ENCODE measurements at places on chromosomes 1 and 21.

- peak; percentile 34 for DNase-seq
Measured at GRCh38 chr1:54499360-54500106, 48.5 kb upstream of the ACOT11 start.

GRCh38 chr21:15749861-15750159, 20.0 kb downstream of the USP25 start:
- DNase-seq: peak; percentile 64

GRCh38 chr1:151146072-151146411, 389 bp downstream of the SEMA6C start:
- peak; percentile 7 for DNase-seq

DNA sequence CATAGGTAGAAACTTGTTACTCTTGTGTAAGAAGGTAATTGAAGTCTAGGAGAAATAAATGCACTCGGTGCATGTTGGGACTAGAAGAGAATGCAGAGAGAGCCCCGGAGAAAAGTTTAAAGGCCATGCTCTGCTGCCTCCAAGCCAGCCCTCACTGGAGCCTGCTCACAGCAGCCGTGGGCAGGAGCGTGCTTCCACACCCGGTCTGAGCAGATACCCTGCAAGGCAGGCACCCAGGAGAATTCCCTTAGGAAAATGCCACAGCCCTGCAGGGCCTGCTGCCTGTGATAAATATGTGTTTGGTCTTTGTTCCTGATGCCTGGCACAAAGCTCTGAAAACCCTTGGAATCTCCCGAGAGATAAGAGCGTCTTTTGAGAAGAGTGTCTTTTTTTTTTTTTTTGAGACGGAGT, 22.8 kb downstream of the C2CD2 start:
- DNase-seq: peak; percentile 46

GRCh38 chr1:72567521-72567920, 285.2 kb upstream of the NEGR1 start:
- peak; percentile 61 for DNase-seq

GRCh38 chr1:235313931-235314678, 13.9 kb downstream of the ARID4B start:
- no peak for DNase-seq

DNA sequence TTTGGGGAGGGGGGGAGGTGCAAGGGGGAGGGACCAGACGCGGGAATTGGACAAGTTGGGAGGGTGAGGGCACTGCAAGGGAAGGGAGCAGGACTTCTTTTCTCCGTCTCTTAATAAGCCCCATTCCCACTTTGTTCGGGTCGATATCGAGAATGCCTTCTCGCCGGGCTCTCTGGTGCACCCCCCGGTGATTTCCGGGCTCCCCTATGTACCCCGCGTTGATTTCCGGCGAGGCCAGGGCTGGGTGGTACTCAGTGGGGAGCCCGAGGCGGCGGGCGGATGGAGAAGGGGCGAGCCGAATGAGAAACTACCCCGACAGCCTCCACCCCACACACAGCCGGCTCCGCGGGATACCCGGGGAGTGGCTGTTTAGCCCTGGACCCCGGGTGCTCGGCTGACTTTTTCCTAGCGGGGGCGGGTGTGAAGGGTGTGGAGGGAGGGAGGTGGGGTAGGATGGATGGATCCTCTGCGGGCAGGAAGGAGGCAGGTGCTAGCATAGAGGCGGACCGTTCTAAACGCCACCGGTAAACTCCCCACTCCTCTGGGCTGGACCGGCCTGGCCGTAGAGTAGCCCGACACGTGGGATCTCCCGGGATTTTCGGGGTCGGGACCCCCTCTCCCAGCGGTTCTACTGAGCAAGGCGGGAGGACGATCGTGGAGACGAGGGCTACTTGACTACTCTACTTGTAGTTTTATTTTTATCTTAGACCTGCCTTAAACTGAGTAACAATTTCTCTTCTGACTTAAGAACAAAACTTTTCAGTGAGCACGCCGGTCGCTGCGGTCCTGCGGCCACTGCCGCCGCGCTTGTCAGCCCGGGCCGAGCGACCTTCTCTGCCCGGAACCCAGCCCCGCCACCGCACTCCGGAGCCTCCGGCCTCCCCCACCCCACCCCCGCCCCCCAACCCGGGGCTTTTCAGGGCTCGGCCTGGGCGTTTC, 1.0 kb downstream of the RNF220 start:
- no peak for DNase-seq

- peak; percentile 94 for DNase-seq
Measured at GRCh38 chr1:212667223-212668139, 32.2 kb downstream of the BATF3 start.

DNA sequence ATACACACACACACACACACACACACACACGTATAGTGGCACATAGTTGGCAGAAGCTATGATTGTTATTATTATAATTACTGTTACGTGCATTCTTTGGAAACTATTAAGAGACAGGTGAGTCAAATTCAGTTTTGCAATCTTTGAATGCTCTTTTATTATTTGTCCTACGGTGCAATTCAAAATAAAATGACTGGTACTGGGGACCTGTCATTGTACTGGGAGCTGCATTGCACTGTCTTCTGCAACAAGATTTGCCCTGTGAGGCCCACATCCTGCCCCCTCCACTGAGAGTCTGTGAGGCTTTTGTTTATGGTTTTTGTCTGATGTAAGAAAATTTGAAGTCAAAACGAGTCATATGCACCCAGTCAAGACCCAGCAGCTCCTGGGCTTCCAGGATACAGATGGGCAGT, 1.9 kb downstream of the LY9 start:
- DNase-seq: no peak

DNA sequence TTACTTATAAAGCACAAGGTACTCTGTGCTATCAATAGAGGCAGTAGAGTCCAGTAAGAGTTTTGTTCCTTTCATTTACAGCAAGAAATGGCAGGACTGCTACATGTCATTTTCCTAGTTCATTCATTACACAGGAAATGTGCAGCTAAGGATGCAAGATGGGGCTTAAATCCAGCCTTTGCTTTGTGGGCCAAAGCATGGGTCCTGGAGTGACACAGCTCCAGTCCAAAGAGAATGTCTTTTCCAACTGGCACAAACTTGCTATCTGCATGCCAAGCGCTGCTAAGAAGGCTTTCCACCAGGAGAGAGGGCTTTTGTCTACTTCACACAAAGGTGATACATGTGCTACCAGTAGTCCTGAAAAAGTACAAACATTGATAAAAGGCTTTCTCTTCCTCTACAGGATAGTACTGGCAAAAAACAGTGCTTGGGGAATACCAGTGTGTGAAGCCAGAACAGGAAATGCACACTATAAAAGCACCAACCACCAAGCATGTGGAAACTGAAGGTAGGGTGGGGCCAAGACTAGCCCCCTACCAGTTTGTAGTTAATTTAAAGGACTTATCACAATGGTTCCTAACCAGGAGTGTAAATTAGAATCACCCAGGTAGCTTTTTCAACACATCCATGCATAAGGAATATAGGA, 68.7 kb downstream of the ARID4B start:
- no peak for DNase-seq

DNA sequence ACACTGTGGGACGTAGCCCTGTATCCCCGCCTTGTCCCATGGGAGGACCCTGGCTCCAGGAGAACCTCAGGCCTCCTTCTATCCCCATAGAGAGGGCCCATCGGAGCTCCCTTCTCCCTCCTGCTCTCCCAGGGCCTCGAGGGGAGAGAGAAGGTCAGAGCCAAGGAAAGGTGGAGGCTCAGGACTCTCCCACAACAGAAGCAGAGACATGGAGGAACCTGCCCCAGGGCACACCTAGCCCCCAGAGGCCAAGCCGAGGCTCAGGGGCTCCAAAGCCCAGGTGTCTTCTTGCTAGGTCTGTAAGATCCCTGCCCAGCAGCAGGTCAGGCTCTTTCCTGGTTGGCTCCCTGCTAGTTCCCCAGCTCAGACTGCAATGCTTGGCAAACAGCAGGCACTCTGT, 34.4 kb upstream of the ARF1 start:
- DNase-seq: no peak

DNA sequence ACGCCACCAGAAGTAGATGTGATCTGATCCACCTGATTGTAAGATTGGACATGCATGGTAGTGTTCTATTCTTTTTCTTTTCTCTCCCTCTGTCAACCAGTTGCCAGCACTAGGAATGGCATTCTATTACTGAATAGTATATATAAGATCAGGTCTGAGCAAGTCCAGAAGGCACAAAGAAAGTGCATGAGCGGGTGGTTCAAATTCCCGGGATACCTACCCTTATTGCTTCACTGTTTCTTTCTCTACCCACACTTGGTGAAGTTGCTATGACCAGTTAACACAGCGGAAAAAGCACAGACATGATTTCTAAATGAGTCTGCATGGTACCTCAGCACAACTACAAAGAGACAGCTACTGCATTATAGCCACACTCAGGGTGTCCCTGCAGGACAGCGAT, 64.0 kb downstream of the SLC9A1 start:
- no peak for DNase-seq

GRCh38 chr1:29550119-29550841, 314.0 kb downstream of the PTPRU start:
- DNase-seq: no peak

GRCh38 chr1:76938304-76938703, 71.0 kb downstream of the ST6GALNAC5 start:
- no peak for DNase-seq

DNA sequence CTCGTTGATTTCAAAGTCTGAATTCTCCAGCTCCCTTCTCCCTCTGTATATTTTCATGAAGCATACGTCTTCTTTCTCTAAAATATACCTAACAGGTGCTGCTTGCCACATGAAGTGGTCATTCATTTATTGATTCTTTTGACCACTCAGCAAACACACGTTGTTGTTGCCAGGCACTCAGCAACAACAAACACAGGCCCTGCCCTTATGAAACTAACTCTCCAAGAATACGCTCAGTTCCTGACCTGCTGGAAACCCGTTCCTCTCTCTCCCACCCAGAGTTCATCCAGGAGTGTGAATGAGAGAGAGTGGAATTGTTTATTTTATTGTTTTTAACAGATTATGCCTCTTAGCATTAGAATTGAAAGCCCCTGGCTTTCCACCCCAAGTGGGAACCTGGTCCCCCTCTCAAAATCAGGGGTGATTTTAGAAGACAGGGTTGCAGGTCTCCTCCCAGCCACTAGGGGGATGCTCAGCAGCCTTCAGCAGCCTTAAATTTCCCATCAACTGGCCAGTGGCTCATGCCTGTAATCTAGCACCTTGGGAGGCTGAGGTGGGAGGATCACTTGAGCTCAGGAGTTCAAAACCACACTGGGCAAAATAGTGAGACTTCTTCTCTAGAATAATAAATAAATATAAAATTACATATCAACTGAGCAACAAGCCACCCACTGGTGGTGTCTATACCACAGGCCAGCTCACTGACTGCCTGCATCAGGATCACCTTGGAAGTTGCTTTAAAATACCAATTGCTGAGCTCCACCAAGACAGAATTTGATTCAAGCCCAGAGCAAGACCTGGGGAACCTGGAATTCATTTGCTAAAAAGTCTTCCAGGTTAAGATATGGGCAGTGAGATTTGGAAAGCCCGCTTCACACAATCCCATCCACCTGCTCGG, 181.0 kb upstream of the KLHDC7A start:
- no peak for DNase-seq

DNA sequence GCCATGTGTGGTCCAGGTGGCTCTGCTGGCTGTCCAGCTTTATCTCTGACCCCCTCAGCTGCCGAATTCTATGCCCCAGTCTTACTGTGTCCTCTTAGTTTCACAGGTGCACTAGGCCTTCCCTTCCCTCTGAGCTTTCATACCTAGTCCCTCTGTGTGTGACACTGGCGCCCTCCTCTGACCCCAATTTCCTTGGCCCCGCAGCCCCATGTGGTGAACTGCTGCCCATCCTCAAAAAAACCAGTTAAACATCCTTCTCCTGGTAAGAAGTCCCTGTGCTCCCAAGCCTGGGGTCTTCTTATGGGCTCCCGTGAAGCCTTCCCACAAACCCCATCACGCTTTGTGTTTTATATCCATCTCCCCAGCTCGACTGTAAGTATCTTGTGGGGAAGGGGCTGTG, 93.9 kb upstream of the TSPAN2 start:
- no peak for DNase-seq

GRCh38 chr1:62823556-62823955, 39.6 kb downstream of the ATG4C start:
- peak; percentile 2 for DNase-seq

- peak; percentile 76 for DNase-seq
Measured at GRCh38 chr1:111227434-111227833, at the start of gene CHI3L2. TSS of gene CHI3L2 (plus strand) at chr1:111227713. CDS start at chr1:111227730, 17 bp downstream.

- no peak for DNase-seq
Measured at GRCh38 chr1:214438075-214438474, 113.3 kb downstream of the PTPN14 start.

GRCh38 chr1:180261524-180262155, 31.6 kb downstream of the LHX4 start:
- DNase-seq: peak; percentile 51

DNA sequence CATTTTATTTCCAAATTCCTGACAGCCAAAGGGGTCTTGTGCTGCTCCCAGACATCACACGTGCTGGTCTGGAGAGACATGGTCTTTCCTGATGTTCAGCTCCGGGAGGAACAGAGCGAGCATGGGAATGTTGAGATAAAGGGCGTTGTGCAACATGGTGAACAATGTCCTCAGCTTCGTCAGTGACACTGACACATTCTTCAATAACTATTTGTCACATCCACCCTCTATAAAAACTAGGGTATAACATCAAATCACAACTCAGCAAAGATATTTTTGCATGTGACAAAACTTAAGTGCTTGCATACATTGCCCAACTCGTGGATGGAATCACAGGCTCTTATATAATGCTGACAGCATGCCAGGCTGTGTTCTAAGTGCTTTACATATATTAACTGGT, 42.4 kb upstream of the GRHL3 start:
- no peak for DNase-seq

DNA sequence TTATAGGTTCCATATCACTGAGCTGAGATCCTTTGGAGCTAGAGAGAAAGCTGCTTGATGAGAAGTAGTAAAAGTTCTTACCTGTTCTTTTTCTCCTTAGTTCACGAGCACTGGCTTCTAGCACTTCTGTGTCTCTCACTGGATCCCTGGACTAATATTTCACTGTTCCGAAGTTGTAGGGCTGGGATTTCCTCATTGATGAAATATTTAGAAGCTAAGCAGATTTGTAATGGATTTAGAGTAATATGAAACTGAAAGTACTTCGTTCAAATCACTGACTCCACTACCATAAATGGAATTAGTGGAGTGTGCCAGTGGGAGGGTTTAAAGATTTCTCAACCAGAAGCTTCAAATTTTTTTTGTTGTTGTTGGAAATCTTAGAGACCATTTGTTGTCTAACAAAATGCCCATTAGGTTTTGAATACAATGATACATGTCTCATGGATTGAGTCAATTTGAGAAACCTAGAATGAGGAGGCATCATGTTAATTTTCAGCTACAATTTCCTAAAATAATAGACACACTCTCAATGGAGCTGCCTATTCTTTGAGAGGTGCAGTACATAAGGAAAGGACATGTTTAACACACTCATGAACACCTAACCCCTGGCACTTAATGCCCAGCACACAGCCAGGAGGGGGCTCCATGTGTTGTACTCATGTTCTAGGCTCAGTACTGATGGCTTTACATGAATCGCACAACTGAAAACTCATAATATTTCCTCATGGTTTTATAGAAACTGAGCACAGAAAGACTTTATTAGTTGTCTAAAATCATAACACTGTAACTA, at the start of gene GBP1:
TSS of gene GBP1 (minus strand) at position 130 of the 790 bp plus-strand sequence. CDS start 1,974 bp downstream, outside the sequence.
- peak; percentile 88 for DNase-seq

GRCh38 chr1:31798433-31799195, 17.2 kb downstream of the SPOCD1 start:
- peak; percentile 79 for DNase-seq
